LNCaP clone FGC (cell line): ENCODE measurements at places on chromosomes 3 and 15.

DNA sequence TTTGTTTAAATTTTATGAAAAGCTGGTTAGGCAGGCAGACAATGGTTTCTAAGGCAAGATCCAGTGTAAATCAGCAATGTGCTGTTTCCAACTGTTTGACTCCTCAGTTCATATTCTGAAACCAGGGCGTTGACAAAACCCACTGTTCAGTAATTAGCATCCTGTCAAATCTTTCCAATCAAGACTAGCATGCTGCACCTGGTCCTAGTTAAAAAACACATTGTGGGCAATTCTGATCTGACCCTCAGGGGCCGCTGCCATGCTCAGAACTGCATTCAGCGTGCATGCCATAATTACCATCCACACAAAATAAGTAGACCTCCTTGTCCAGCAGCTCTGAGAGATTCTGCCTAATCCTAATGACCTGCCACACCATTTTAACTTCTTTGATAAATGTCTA lies 20.9 kb upstream of the RBP1 start:
- DNase-seq = no peak

DNA sequence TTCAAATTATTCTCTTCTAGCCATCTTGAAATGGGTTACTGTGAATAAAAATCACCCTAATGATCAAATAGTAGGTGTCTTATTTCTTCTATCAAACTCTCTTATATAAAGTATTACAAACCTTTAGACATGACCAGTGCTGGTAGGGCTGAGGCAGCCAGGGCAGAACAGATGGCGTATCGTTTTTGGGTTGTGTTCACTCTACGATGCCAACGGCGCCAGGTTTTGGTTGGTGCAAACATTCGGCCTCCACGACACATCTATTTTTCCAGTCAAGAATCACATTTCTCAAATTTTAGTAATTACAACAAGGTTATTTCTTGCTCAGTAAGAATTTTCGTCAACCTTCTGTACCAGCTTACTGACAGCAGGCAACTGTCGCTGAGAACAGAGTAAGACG lies 2.2 kb downstream of the RPL4 start:
- DNase-seq = no peak

DNA sequence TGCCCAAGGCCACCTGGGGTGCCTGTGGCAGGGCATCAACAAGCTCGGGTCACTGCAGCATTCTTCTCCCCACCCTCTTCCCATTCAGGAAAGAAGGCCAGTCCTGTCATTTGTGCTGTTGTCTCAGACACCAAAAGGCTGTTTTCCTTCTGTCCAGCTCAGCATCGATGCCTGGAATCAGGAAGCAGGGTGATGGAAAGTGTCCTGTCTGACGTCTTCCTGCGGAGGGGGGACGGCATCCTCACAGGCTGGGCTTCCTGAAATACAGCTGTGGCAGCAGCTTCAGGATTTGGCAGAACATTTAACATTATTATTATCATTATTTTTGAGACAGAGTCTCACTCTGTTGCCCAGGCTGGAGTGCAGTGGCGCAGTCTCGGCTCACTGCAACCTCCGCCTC lies 33.0 kb upstream of the ANKDD1A start:
- DNase-seq = no peak

DNA sequence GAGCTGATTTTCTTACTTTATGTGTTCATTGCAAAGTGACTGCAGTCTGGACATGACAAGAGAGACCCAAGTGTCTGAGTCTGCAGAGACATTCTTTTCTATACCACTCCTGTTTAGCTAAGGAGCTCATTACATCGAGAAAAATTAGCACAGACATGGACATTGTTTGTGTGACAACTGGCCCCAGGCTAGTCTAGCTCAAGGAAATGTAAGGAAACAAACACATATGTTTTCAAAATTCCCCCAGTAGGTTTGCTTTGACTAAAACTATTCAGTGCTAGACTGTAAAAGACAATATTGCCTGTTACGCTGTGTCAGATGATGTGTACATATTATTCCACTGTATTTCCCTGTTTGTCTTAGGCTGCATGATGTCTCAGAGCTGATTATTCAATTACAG lies 40.9 kb downstream of the TPRG1 start:
- peak; percentile 26 for DNase-seq

GRCh38 chr3:53491276-53491675 lies 3.1 kb upstream of the CACNA1D start:
- no peak for DNase-seq

- DNase-seq = no peak
Measured at GRCh38 chr3:143693506-143693905, 154.8 kb downstream of the SLC9A9 start.
